ENCODE measurements at places on chromosomes 5 and 9.

- no peak for DNase-seq
Observed at GRCh38 chr5:3043600-3043999, 292.1 kb upstream of the IRX2 start.

DNA sequence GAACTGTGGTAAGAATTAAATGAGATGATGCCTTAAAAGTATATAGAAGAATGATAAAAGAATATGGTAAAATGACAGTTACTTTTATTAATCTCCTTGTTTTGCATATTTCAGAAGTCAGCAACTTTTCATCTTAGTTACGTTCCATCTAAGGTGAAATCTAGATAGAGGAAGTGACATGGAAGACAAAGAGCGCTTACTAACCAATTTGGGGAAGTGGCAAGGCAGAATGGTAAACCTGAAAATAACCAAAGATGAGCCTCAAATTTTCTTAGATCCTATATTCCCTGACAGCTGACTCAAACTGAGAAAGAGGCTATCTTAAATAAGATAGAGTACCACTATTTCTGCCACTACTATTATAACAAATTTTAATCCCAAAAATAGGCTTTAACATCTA, 52.5 kb downstream of the FGF10 start:
- DNase-seq = no peak

DNA sequence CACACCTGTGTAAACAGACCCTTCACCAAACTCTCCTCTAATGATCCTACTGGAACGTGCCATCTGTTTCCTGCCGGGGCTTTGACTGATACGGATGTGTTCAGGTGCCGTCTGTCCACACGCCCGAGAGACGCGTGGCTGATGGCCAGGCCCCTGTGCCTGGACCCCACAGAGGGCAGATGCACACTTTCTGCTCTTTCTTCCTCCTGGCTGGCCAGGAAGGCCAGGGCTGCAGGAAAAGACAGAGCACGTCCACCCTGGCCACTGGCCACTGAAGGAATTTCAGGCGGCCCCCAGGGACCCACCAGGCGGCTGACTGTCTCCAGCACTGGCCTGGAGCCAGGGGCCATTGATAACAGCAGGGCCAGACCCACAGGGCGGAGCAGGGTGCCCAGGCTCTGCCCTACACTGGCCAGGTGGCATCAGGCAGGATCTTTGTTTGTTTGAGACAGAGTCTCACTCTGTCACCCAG, 3.6 kb upstream of the ENG start:
- DNase-seq = no peak

GRCh38 chr9:21559402-21560280, 77.5 kb upstream of the IFNE start:
- DNase-seq = no peak

GRCh38 chr5:172452398-172453205, 1.7 kb downstream of the SH3PXD2B start:
- DNase-seq = no peak

DNA sequence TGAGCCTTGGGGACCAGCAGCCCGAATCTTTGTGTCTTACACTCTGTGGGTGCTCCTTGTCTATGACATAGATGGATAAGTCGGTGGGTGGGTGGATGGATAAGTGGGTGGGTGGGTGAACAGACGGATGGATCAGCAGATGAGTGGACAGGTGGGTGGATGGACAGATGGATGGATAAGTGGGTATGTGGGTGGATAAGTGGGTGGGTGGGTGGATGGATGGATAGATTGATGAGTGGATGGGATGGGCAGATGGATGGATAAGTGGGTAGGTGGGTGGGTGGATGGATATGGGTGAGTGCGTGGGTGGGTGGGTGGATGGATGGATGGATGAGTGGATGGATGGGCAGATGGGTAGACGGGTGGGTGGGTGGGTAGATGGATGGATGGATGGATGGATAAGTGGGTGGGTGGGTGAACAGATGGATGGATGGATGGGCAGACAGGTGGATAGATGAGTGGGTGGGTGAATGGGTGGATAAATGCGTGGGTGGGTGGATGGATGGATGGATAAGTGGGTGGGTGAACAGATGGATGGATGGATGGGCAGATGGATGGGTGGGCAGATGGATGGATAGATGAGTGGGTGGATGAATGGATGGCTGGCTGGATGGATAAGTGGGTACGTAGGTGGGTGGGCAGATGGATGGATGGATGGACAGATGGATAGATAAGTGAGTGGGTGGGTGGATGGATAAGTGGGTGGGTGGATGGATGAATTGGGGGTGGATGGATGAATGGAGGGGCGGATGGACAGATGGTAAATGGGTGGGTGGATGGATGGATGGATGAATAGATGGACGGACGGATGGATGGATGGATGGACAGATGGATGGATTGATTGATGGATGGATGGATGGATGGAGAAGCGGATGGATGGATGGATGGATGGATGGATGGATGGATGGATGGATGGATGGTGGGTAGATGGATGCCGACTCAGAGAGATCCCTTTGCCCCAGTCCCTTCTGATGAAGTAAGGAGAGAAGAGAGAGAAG, 121.2 kb downstream of the VAV2 start:
- DNase-seq = no peak

GRCh38 chr5:176533894-176534611, 3.1 kb downstream of the RNF44 start:
- DNase-seq = no peak

GRCh38 chr5:150603052-150603451, 37.4 kb upstream of the SYNPO start:
- no peak for DNase-seq

DNA sequence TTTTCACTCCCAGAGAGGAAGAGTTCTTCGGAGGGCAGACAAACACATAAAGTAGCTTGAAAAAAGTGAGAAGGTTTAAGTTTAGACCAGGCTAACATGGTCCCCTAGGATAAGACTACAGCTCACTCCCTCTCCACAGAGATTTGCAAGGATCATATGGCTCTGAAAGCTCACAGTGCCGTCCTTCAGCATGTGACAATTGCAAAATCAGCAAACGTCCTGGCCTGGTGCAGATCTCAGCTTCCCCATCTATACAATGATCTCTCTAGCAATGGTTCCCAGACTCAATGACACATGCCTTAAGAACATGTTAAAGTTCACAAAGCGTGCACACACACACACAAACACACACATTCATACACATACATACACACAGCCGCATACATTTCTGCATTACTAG, 327.6 kb downstream of the ACTL7B start:
- no peak for DNase-seq

GRCh38 chr5:119302916-119303897, 52.6 kb upstream of the TNFAIP8 start:
- DNase-seq = no peak

DNA sequence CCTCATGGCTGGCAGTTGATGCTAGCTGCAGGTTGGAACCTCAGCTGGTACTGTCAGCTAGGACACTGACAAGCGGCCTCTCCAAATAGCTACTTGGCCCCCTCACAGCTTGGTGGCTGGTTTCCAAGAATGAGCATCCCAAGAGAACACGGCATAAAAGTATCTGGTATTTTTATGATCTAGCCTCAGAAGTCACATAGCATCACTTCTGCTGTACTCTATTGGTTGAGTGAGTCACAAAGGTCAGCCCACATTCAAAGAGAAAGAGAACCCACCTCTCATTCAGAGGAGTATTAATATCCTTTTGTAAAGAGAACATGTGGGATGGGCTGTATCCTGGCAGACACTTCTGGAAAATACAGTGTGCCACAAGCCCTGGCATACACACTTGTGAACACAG, 6.0 kb upstream of the SIL1 start:
- no peak for DNase-seq

DNA sequence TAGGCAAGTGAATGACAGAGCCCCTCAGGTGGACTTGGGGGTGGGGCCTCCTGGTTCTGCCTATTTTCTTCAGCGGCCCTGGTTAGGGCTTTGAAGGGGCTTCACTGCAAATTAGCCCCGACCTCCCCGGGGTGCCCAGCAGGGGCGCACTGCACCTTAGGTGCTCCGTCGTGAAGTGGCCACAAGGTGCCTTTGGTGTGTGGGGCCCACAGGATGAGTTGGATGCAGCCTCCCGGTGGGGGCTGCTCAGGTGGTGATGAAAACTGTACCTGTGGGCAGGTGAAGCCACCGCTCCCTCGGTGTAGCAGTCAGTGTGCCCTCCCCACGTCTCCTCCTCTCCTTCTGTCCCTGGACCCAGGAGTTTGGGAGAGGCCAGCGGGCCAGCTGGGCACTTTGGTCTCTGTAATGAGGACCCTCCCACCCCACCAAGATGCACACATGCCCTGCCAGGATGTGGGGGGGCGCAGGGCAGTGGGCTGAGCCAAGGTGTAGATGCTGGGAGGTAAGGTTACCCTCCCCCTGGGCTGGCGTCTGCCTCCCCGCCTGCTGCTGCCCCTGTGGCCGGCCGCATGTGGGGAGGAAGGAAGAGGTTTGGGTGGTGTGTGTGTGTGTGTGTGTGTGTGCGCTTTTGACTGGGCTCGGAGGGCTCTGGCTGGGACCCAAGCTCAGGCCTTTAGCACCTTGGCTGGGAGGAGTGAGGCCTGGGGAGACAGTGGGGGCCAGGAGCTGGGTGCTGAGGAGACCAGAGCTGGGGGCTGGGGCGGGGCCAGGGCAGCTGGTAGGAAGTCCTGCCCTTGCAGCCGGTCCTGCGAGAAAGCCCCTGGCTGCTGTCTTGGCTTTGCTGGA, 55.6 kb downstream of the RXRA start:
- DNase-seq = no peak

GRCh38 chr9:18798106-18798505, 234.9 kb downstream of the SAXO1 start:
- no peak for DNase-seq

DNA sequence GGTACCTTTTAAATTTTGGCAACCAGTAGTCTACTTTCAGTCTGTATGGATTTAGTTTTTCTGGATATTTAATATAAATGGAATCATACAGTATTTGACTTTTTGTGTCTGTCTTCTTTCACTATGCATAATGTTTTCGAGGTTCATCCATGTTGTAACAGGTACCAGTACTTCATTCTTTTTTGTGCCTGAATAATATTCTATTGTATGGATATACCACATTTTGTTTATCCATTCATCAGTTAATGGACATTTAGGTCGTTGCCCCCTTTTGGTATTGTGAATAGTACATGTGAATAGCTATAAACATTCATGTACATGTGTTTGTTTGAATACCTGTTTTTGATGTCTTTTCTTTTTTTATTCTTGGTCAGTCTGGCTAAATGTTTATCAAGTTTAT, 19.1 kb upstream of the TBCA start:
- no peak for DNase-seq

- no peak for DNase-seq
Observed at GRCh38 chr9:4228606-4229005, 71.3 kb downstream of the GLIS3 start.

DNA sequence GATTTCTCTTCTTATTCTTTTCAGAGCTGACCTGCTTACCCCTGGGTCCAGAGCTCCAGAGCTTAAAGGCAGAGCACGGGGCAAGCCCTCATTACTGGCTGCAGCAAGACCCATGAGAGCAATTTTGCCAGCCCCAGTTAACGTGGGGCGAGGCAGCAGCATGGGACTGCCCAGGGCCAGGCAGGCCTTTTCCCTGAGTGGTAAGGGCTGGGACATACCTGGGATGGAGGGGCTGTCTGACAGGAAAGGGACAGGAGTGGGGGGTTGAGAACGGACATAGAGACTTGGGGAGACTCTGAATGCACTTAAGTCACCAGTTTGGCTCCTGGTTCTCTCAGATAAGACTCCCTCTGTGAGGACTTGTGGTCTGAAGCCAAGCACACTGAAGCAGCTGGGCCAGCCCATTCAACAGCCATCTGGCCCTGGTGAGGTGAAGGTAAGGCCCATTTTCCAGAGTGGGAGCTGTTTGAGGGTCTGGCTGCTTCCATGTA, 26.2 kb downstream of the HMGXB3 start:
- DNase-seq = no peak

DNA sequence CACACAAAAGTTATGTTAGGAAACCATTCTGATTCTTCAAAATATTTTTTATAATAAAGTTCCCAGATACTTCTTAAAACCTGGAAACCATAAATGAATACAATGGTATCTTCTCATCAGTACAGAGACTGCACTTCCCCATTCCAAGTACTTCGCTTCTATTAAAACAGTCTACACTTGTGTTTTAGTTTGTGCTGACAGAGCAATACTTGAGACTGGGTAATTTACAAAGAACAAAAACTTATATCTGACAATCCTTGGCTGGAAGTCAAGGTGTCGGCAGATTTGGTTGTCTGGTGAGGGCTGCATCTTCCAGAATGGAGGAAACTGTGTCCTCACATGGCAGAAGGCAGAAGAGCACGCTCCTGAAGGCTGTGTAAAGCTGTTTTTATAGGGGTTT, 70.1 kb downstream of the RFX3 start:
- no peak for DNase-seq

DNA sequence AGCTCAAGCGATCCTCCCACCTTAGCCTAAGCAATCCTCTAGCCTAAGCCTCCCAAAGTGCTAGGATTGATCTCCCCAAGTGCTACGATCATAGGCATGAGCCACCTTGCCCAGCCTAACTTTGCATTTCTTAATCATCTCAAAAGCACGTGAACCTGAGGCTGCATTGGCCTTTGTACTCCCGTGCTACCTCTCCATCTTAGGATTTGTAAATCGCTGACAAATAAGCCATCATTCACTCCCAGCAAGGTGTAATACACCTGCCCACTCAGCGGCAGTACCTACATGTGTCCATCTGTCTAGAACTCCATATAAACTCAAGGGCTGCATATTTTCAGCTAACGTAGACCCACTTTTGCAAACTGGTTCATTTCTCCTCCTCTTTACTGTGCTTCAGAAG, 2.8 kb downstream of the ANKH start:
- DNase-seq = peak; percentile 37

DNA sequence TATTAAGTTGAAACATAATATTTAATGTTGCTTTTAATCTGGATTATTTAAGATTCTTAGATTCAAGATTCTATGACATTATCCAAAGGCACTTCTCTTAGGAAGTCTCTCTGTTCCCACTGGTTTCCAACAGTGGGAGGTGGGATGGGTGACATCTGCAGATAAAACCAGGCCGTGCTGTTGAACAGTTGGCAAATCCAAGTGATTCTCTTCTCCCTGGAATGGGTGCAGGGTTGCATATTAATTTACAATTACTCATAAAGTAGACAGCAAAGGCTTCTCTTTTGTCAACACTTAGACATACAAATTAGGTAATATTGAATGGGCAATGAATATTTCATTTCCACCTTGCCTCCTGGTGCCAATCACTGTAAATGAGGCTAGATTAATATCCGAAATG, 233.7 kb upstream of the IL12B start:
- no peak for DNase-seq

GRCh38 chr5:54774281-54775170, 210.9 kb downstream of the ESM1 start:
- DNase-seq = no peak
